Upper lobe of left lung (tissue), 6 donors: ENCODE measurements at places on chromosomes 1 and 21.

- no peak for DNase-seq
Measured at GRCh38 chr21:32578107-32578691, 7.1 kb downstream of the TCP10L start.

- no peak for DNase-seq
Measured at GRCh38 chr1:24308365-24309015, 10.7 kb upstream of the GRHL3 start.

GRCh38 chr1:42146626-42147320 is 6.4 kb upstream of the GUCA2B start:
- DNase-seq = no peak

DNA sequence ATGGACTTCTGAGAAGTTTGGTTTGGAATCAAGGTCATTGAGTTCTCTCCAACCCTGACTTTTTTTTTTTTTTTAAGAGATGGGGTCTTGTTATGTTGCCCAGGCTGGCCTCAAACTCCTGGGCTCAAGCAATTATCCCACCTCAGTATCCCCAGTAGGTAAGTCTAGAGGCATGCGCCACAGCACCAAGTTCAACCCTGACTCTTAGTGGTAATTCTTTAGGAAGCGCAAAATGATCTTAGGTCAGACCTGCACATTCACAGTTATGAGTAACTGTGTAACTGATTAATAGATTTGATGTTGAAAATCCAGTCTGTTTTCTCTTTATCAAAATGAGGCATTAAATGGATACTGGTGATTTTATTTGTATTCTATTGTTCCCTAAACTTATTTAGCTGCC is 95.9 kb downstream of the GREM2 start:
- no peak for DNase-seq

DNA sequence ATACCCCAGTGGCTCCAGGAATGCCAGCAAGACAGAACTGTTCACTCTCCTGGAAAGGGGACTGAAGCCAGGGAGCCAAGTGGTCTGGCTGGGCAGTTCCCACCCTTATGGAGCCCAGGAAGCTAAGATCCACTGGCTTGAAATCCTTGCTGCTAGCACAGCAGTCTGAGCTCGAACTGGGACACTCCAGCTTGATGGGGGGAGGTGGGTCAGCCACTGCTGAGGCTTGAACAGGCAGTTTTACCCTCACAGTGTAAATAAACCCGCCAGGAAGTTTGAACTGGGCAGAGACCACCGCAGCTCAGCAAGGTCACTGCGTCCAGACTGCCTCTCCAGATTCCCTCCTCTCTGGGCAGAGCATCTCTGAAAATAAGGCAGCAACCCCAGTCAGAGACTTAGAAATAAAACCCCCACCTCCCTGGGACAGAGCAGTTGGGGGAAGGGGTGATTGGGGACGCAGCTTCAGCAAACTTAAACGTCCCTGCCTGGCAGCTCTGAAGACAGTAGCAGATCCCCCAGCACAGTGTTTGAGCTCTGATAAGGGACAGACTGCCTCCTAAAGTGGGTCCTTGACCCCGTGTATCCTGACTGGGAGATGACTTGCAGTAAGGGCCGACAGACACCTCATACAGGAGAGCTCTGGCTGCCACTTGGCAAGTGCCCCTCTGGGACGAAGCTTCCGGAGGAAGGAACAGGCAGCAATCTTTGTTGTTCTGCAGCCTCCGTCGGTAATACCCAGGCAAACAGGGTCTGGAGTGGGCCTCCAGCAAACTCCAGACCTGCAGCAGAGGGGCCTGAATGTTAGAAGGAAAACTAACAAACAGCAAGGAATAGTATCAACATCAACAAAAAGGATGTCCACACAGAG is 568.4 kb downstream of the PLA2G4A start:
- DNase-seq = no peak

- DNase-seq = no peak
Measured at GRCh38 chr1:67687649-67688048, 2.6 kb downstream of the GADD45A start.

GRCh38 chr1:170664828-170665612 is 1.1 kb downstream of the PRRX1 start:
- peak; percentile 81 for DNase-seq

DNA sequence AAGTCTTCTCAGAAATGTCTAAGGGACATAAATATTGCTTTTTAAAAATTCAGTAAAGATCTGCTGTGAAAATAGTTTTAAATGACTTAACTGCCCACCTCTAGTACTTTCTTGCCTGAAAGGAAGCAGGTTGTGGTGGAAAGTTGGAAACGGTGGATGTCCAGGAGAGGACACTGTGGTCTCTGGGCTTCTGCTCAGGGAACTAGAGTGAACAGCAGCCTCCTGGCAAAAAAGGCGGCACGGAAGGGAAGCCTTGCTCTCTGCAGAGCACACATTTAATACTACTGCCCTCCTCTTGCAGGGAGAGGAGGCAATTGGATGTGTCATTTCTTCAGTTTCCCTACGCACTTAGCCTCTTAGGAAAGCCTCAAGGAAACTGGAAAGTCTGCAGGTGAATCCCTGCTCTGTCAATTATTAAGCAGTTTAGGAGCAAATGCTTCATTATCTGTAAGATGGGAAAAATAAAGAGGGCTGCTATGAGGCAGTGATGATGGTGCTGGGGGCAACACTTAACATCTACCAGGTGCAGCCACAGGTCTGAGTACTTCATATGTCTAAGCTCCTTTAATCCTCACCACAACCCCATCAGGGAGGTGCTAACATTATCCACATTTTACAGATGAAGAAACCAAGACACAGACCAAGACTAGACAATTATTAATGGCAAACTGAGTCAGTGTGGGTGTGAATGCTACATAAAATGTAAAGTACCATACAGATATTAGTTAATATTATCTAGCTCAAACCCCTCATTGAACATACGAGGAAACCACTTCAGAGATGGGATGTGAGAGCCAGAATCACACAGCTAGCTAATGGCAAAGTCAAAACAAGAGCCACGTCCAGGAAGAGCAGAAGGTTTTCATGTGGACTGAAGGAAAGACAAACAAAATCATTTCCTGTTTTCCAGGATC is 108.9 kb upstream of the ADAR start:
- no peak for DNase-seq

DNA sequence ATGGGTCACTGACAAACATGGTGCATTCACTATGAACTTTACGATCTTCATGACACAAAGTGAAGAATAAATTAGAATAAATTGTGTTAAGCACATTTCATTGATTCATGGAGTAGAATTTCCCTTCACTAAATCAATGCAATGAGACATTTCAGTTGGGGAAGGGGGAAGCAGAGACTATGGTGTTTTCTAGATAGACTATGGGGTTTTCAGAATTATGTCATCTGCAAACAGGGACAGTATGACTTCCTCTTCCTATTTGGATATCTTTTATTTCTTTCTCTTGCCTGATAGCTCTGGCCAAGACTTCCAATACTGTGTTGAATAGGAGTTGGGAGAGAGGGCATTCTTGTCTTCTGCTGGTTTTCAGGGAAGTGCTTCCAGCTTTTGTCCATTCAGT is 80.0 kb upstream of the C1orf105 start:
- no peak for DNase-seq

GRCh38 chr1:38018864-38019343 is 6.4 kb downstream of the UTP11 start:
- DNase-seq = no peak
